ENCODE measurements at places on chromosomes 3 and 15. TPM values are rescaled to one million over a fixed set of nuclear protein-coding genes. Genes with fewer than 3 reads are reported as not detected.

The IL5RA gene
- 0.34 TPM for total RNA-seq

The TRIM42 gene
- not detected for total RNA-seq

The CSPG4 gene
- 0.07 TPM for total RNA-seq

The GOLGA8G gene
- total RNA-seq = not detected

The PRR20G gene
- total RNA-seq = not detected

The BFSP2 gene
- total RNA-seq = not detected

The UACA gene
- total RNA-seq = 3.1 TPM

The SKIL gene
- 85.5 TPM for total RNA-seq

The DBR1 gene
- 18.4 TPM for total RNA-seq

The SCN10A gene
- total RNA-seq = not detected

The SLC28A1 gene
- not detected for total RNA-seq

The GABRB3 gene
- total RNA-seq = not detected

All from natural killer cell (primary cell).